ENCODE measurements at places on chromosomes 1 and 21.

DNA sequence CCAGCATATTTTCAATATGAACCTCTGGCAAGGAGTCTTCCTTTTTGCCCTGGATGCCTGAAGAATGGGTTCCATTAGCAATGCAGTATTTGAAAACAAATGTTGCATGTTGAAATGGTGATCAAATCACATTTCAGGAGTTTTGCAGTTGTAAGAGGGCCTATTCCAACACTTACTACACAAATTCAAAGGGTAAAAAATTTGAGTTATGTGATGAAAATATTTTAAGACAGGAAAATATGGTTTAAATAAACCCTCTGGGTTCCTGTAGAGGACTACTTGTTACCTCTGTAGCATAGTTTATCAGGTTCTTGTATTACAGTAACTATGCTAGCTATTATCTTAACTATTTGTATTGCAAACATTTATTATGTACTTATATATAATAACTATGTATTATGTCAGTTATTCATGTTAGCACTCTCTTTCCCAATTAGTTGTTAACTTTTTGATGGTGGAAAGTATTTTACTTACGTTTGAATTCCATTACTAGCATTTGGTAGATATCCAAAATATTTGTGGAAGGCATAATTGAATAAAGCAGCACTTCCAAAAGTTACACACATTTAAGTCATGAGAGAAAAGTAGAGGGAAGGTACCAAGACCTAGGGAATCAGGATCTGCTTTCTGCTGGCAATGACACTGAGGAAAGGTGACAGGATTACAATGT lies 312.9 kb downstream of the GRIK1 start:
- DNase-seq, result no peak

- no peak for DNase-seq
These were observed 6.6 kb upstream of the PTCH2 start for GRCh38 chr1:44849575-44850132.

DNA sequence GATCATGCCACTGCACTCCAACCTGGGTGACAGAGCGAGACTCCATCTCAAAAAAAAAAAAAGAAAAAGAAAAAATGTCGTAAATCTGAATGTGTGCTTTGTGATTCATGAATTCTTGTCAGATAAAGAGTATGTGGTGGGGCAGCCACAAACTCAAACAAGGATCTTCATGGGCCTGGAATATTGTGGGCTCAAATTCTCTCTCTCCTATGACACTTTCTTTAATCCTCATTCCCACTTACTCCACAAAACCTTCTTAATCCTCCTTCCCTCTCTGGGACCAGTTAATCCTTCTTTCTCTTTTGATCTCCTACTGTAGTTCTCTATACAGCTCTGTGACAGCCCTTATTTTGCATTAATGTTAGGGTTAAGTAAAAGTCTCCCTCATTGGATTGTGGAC lies 112.3 kb downstream of the AK5 start:
- no peak for DNase-seq

DNA sequence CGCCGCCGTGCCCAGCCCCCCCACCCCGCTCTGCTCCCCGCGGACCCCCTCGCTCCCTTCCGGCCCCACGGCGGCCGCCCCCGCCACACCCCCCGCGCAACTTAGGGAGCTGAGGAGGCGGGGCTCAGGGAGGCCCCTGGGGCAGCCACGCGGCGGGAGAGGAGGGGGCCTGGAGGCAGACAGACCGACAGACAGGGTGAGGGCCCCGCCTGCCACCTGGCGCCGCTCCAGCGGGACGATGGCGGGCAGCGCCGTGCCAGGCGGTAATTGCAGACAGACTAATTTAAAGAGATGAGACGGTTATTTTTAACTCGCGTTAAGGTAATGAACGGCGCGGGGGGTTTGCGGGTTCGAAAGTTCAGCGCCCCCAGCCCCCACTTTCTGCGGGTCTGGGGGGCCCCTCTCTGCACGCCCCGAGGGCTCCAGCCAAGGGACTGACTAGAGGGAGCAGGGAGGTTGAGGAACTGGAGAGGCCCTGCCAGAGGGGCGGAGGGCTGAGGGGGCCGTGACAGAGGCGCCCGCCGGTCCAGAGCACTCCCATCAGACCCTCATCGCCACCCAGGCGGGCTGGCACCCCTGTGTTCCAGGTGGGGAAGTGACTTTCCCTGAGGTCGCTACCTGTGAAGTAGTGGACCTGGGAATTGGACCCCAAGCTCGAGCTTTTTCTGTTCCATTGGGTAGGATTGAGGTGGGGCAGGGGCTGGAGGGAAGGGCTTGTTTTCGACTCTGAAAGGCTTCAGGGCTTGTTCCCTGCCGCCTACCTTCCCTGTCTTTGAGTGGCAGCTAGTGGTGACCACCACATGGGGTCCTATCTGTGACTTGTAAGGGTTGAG lies 5.4 kb downstream of the FOXO6 start:
- DNase-seq, result peak; percentile 40

DNA sequence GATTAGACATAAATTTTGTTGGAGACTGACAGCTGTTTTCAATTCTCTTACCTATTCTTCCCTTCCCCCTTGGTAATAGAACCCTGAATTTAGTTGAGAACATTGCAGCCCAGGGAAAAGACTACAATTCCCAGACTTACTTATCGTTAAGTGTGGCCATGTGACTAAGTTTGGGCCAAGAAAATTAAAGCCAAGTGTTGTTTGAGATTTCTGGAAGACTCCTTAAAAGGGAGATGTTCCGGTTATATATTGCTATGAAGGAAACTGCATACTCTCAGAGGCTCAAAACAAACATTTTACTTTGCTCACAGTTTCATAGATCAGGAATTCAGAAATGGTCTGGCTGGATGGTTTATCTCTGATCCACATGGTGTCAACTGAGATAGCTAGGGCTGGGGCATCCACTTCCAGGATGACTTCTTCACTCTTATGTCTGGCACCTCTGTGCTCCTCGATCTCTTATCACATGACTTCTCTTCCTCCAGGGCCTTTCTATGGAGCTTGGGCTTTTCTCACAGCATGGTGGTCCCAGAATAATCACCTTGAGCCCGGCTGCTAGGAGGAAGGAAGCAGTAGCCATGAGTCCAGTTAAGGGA lies 22.4 kb upstream of the CD34 start:
- no peak for DNase-seq

GRCh38 chr1:37255136-37255795 lies 219.1 kb upstream of the ZC3H12A start:
- no peak for DNase-seq

GRCh38 chr1:244768186-244768585 lies 67.3 kb upstream of the COX20 start:
- no peak for DNase-seq

GRCh38 chr1:108327534-108328466 lies 83.9 kb upstream of the NBPF4 start:
- DNase-seq, result no peak

DNA sequence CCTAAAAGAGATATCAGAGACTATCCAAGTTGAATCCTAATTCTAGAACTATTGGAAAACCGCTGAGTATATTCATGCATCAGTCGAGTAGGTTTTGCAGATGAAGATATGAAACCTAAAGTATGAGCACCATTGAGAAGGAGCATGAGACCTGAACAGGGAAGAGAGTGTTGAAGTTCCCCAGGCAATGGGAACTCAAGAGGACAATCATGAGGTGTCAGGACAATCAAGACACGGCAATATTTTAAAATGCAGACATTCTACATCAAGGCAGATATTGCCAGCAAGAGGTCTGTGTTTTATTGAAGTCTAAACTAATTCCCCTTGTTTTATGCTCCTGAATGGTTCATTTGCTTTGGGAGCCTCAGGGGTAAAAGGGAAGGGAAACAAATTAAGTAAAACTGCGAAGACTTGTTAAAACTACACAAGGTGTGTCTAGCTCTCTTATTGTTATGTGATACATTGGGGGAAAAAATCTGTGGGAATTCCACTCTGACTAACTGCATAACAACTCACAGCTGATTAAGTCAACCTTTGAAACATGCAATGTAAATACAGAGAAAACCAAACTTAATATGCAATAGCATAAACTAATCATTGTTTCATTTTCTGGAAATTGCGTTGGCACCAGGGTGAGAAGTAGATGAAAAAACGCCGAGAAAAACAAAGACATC lies 347.9 kb upstream of the ADGRL2 start:
- no peak for DNase-seq

DNA sequence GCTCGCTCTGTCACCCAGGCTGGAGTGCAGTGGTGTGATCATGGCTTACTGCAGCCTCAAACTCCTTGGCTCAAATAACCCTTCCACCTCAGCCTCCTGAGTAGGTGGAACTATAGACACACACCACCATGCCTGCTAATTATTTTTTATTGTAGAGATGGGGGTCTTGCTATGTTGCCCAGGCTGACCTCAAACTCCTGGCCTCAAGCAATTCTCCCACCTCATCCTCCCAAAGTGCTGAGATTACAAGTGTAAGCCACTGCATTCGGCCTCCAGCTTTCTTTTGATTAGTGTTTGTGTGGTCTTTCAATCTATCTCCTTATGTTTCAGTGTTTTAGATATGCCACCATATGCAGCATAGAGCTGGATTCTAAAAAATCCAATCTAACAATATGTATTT lies 19.9 kb upstream of the CSF3R start:
- no peak for DNase-seq

GRCh38 chr1:12177999-12178441 lies 11.2 kb downstream of the TNFRSF1B start:
- peak; percentile 94 for DNase-seq

GRCh38 chr1:209926045-209926444 lies 12.0 kb upstream of the SYT14 start:
- DNase-seq, result no peak

GRCh38 chr1:154207262-154207661 lies 1.1 kb upstream of the CFAP141 start:
- no peak for DNase-seq

DNA sequence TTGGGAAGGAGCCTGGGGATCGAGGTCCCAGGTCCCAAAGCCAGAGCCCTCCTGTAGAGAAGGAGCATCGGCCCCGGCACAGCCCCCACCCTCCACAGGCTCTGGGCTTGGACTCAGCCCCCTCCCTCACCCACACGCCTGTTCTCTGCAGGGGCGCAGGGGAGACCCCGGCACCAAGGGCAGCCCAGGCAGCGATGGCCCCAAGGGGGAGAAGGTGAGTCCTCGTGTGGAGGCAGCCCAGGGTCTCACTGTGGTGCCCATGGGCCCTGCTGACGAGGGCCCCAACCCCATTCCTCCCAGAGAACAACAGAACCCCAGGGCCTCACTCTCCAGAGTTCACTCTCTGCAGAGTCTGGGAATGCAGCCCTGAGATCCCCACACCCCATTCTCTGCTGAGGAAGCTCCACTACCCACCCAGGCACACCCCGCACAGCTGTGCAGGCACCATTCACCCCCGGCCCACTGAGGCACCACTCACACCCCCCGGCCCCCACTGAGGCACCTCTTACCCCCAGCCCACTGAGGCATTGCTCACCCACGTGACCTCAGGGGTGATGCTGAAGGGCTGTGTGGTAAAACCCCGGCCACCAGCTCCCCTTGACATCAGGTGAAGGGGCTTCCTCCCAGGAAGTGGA lies 21.8 kb downstream of the COL6A2 start:
- DNase-seq, result no peak

DNA sequence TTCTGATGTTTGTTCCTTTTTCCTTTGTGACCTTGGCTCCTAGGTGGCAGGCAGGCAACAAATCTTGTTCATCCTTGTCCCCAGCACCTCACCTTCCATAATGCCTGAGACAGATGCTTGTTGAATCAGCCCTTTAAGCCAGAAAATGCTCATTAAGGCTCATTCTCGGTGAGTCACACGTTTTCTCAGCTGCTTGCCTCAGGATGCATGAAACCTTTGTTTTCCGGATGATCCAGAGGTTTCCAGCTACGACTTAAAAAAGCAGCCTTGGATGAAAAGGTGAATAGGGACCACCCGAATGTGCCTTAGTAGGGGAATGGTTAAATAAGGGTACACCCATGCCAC lies 4.6 kb upstream of the ATP13A2 start:
- DNase-seq, result no peak

GRCh38 chr1:245026247-245026646 lies 128.5 kb upstream of the KIF26B start:
- DNase-seq, result no peak

- no peak for DNase-seq
These were observed 111.1 kb upstream of the COA6 start for GRCh38 chr1:234262007-234262753.

DNA sequence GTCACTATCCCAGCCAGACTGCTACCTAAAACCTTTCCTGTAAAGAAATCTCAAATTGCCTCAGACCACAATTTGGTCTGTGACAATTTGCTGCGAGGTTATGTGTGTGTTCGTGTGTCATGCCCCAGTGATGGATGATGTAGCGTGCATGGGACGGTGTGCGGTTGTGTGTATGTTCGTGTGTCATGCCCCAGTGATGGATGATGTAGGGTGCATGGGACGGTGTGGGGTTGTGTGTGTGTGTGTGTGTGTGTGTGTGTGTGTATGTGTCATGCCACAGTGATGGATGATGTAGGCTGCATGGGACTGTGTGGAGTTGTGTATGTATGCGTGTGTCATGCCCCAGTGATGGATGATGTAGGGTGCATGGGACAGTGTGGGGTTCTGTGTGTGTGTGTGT lies 9.4 kb downstream of the SELP start:
- no peak for DNase-seq

- no peak for DNase-seq
These were observed 16.2 kb upstream of the POFUT2 start for GRCh38 chr21:45303751-45304475.

GRCh38 chr1:173661763-173662162 lies 7.9 kb downstream of the ANKRD45 start:
- DNase-seq, result no peak

DNA sequence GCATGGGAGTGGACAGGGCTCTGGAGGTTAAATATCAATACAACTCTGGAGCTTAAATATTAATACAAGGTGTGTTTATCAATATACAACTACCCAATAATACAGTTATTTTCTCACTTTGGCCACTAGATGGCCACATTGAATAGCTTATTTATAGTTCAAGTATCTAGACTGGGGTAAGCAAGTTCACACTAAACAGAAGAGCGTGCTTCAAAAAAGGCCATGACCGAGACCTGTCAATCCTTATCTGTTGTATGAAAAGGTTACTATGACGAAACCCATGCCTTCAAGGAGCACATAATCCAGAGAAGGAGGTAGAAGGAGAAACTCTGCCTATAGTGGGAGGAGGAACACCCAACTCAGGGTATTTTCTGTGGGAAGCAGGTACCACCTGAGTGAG lies 29.1 kb downstream of the CHML start:
- DNase-seq, result no peak

- no peak for DNase-seq
These were observed 2.9 kb downstream of the AJAP1 start for GRCh38 chr1:4657244-4657789.

DNA sequence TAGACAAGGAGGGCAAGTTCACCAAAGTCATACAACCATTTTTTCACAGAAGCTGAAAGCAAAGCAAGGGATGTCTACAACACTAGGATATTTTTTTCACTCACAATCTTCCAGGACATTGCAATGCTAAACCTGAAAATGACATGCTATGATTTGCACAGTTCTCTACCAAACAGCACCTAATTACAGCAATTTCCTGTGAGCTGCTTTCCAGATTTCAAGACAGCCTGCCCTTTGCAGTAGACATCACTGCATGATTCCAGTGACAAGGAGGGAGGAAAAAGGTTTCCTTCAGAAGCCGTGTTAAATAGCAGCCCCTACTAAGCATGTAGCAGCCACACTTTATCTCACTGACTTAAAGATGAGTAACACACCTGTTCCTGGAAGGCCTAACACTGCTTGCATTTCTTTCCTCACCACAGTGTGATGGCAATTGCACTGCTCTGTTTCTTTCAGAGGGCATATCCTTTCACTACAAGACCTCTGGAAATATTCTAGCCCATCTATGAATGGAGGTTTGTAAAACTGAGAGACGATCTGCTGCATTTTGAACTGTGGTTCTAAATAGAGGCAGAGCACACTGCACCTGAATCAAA lies 97.1 kb downstream of the DUSP10 start:
- DNase-seq, result no peak

GRCh38 chr1:236159704-236160539 lies 17.6 kb downstream of the GPR137B start:
- DNase-seq, result no peak
